ENCODE measurements at places on chromosomes 6 and 20.

DNA sequence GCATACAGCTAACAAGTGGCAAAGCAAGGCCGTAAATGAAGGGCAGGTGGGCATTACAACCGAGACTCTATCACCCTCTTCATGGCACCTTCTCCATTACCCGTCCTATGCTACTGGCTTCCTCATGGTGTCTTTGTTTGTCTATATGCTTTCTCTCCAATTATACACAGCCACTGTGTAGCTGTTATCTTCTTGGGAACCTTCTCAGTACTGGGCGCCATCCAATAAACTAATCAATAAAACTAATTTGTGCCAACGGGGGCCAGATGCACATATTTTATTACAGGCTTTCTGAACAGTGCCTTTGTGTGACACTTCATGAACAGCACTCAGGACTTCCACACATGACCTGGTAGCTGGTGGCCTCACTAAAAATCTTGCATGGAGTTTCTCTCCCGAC is 149.8 kb upstream of the PCSK2 start:
- DNase-seq, result no peak

DNA sequence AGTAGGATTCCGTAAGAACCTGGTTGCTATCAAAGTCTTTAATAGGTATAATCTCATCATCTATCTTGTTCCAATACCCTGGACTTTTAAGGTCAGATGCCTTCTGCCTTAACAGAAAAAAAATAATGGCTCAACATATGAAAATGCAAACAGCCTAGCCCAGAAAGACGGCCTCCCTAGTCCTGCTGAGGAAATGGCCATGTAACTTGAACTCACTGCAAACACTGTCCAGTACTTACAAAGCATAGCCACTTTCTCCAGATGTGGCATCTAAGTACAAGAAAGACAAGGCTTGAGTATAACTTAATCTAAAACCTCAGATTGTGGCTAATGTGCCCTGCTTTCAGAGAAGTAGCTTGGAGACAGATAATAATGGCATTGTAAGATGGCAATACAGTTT is 26.5 kb downstream of the FASTKD5 start:
- DNase-seq, result no peak

GRCh38 chr6:163814494-163815364 is 400.2 kb downstream of the QKI start:
- DNase-seq, result peak; percentile 64

DNA sequence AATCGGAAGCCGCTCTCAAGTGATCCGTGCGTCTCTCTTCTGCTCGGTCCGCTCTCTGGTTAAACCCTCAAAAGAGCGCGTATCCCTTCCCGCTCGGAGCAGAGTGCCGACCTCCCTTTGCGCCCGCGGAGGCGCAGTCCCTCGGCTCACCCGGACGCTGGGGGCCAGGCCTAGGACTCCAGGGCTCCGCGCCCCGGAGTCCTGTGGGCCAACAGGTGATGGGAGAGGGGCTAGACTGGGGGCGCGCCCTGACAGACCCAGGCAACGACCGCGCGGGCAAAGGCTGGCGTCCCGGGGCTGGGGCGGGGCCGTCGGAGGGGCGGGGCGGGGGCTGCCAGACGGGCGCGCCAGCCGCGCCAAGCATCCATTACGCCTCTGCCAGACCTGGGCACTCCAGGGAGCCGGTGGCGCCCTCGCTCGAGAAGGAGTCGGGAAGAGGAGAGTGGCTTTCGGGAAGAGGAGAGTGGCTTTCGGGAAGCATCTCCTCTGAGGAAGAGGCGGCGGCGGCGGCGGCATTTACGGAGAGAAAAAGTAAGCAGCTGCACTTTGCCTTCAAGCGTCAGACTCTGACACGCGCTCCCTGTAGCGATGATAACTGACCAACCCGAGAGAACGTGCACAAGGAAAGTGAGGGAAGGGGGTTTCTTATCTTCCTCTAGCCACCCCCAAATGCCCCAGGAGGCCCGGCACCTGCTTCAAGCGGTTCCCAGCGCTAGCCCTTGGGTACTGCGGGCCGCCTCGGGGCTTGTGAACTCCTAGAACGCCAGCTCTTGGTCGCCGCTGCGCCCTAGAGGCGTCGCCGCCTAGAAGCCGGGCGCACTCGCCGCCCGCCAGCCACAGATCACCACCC is 2.6 kb downstream of the EPHA7 start:
- DNase-seq, result no peak

- no peak for DNase-seq
Measured at GRCh38 chr6:169172946-169173345, 80.7 kb downstream of the THBS2 start.

- DNase-seq, result no peak
Measured at GRCh38 chr20:5893052-5893451, 57.3 kb downstream of the TRMT6 start.

DNA sequence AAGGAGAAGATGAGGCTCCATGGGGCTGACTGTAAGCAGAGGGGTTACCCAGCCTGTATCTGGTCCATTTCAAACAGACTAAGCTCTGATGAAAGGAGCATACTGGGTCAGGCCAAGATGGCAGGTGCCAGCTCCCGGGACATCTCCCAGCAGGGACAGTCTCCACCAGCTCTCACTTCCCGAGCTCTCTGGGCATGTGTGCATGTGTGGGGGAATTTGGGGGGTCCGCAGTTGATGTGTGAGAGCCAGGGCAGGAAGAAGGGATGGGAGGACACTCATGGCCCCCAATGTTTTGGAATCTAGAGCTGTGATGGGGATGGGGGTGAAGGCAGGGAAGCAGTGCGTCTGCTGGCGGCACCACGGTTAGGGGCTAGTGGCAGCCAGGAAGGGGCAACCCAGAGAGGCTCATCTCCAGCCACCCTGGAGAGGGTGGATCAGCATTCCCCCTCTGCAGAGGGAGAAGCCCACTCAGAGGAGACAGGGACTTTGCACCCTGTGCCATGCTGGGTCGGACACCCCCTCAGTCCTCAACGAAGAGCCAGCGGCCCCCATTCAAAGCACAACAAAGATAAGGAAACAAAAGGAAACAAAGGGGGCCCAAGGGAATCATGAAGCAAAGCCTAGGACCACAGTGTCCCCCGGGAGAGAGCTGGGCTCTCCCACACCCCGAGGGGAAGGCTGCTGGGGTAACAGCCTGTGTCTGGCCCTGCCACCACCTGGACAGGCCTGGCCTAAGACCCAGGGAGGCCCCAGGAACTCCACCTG is 52.4 kb downstream of the DSTN start:
- no peak for DNase-seq

DNA sequence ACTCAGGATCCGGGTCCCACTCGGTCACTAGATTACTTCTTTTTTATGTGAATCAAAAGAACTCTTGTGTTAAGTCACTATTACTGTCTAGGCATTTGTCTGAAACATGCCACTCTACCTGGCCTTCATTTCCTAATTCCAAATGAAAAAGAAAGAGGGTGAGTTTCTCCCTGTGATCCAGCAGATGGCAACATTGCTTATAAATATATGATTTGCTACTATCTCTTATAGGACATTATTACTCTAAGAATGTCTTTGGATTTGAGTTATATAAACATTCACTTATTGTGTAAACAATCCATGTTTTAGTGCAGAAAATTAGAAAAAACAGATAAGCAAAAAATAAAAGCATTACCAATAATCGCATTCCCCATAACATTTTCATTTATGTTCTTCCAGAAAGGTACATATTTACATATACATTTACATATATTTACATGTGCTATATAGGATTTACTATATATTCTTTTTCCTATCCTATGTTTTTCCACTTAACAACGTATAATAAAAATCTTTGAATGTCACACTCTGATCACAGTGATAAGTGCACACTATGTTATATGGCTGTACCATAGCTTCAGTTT is 66.9 kb downstream of the FAXC start:
- DNase-seq, result no peak

GRCh38 chr6:88165844-88166492 is at the start of gene CNR1:
Gene CNR1 (minus strand): TSS chr6:88166347. CDS start chr6:88145274, 21,073 bp downstream.
- no peak for DNase-seq

DNA sequence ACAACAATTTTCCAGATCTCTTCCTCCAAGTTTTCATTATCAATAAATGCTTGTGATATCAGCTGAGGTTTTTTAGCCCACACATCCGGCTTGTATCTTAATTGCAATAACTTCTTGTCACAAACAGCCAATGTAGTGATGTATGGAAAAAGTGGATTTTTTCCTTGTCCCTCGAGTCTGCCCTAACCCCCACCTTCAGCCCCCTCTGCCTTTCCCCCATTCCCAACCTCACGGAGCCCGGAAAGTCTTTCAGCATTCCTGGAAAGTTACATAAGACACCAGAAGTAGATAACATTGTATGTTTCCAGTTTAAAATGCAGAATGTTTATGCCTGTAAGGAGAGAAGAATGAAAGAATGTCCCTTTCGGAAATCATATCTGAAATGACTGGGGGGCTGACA is 179.2 kb upstream of the PHACTR1 start:
- DNase-seq, result no peak

DNA sequence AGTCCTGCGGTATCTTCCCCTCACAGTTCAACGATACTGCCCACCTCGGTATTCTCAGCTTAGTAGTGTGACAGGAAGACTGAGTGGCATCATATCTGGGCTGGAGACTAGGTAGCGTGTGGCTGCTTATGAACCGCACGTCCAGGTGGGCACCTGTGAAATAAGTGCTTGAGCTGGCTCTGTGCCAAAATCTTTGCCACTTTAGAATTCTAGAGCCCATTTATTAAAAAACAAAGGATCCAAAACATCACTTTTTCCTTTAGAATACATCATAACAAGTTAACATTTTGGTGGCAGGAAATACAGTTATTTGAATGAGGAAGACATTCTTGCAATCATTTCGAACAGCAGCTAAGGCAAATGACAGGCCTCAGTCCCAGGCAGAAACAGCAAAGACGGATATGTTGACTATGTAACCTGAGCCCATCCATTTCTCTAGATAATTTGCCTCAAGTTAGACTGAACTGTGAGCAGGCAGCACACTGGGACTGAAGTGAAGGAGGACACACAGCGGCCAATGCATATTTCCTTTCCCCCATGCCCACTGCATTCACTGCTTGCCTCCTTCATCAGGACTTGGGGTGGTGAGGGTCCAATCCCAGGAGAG is 136.6 kb downstream of the GMDS start:
- no peak for DNase-seq

DNA sequence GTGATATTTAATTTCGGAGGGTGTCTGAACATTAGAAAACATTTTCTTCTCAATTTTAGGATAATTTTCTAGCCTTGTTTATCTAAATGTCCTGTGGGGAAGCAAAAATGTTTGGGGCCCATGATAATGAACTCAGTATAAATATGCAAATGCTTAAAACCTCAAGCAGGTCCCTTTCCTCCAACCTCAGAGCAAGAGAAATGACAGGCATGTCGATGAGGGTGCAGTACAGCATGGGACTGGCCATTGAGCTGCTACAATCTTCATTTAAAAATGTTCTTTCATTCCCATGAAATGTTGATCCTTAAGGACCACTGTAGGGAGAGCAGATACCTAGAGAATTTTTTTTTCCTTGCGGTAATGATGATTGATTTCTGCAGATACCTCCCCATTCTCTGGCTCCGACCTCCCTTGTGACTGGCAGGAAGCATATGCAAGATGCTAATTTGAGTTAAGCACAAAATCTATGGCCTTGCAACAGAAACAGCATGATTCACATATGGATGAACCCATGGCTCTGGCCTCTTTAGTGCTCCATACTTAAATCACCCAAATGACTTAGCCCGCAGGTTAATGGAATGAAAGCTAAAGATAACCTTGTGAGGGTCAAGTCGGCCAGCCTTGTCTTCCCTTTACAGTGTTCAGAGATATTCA is 243.3 kb downstream of the SOX4 start:
- DNase-seq, result no peak

GRCh38 chr20:1440024-1440423 is 26.6 kb downstream of the NSFL1C start:
- DNase-seq, result no peak

DNA sequence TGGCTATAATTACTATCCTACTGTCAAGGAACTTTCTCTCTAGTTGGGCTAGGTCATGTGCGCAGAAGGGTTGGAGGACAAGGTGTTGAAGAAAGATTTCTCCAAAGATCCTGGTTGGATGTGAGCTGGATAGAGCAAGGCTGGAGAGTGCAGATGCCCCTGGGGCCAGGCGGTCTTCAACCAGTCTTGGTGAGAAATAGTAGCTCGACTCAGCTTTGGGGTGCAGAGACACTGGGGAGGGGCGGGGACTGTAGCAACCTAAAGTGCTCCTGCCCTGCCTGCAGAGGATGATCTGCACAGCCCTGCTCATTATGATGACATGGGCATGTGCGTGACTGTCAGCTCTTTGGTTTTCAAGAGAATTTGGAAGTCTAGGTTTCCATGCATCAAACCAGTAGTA is 35.9 kb downstream of the PHACTR3 start:
- DNase-seq, result no peak

DNA sequence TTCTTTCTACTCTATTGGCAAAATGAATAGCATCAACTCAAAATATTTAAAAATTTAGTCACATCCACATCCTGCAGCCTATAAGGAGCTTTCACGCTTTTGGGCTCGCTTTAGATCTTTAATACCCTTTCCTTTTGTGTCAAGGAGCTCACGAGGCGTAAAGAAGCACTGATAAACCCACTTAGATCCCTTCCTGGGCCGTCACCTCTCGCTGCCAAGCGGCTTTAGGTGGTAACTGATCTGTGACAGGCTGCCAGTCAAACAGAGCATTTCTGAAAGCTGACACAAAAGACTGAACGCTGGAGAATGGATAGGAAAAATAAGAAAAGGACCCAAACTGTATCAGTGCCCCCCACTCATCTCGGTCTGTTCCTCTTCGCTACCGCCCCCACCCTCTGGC is 385.7 kb upstream of the MMS22L start:
- DNase-seq, result no peak

DNA sequence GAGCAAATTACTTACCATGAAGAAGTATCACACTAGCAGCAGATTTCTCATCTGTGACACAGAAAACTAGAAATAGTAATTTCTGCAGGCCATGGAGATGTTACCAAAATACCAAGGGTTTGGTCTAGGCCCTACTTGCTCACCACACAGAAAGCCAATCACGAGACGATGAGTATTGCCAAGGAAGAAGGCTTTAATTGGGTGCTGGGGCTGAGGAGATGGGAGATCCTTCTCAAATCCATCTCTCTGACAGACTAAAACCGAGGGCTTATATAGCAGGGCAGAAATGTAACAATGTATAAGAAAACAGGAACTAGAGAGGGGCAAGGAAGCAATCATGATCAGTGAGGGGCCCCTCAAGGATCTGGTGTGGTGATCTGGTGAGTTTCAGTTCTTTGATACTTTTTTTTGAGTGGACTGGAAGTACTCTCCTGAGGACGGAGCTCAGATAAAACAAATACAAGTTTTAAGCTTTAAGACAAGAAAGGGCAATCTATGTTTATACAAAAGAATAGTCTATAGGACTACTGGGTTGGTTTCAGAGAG is 40.9 kb downstream of the RNF182 start:
- no peak for DNase-seq

DNA sequence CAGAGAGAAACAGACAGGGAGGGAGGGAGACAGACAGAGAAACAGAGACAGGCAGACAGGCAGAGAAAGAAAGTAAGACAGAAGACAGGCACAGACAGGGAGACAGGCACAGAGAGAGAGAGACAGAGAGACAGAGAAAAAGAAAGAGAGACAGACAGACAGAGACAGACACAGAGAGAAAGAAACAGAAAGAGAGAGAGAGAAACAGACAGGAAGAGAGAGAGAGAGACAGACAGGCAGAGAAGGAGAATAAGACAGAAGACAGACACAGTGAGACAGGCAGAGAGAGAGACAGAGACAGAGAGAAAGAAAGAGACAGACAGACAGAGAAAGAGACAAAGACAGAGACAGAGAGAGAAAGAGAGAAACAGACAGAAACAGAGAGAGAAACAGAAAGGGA is 754.8 kb upstream of the DEFB115 start:
- DNase-seq, result no peak

- no peak for DNase-seq
Measured at GRCh38 chr6:47195011-47195650, 114.6 kb downstream of the TNFRSF21 start.

- no peak for DNase-seq
Measured at GRCh38 chr20:53865901-53866793, 204.2 kb downstream of the BCAS1 start.
